ENCODE measurements at places on chromosomes 12 and 14.

- no peak for DNase-seq
Measured at GRCh38 chr12:18955594-18955993, 173.9 kb upstream of the PLEKHA5 start.

DNA sequence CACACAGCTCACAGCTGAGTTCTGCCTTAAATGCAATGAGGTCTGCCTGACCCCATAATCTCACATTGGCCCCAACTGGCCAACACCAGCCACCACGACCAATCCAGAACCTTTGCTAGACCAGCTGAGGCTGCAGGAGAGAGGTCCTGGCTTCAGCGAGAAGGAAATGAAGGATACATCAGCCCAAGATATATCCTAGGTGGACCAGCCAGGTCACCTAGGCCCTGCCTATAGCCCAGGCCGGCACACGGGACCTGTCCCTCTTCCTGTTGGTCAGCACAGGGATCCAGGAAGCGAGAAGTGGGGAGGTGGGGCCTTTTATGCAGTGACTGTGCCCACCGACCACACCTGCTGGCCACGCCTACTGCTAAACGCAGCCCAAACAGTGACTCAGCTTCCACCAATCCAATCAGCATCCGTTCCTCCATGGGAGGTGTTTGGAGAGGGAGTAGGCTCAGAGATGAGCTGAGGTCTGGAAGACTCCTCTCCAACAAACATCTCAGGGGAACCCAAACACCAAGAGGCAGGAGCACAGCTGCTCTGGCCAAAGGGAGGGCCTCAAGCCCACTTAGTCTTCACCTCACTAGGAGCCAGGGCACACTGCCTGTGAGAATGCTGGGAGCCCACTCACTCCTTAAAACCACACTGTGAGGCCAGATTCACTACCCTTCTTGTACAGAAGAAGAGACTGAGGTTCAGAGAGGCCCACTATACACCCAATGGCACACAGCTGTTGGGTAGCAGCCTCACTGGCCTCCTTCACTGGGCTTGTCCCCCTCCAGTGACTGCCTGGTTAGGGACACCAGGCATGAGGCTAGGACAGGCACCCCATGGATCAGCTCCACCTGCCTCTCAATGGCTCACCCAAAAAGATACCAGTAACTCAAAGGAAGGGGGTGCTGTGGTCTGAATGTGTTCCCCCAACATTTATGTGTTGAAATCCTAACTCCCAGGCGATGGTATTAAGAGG, 51.3 kb upstream of the PPP2R5C start:
- no peak for DNase-seq

DNA sequence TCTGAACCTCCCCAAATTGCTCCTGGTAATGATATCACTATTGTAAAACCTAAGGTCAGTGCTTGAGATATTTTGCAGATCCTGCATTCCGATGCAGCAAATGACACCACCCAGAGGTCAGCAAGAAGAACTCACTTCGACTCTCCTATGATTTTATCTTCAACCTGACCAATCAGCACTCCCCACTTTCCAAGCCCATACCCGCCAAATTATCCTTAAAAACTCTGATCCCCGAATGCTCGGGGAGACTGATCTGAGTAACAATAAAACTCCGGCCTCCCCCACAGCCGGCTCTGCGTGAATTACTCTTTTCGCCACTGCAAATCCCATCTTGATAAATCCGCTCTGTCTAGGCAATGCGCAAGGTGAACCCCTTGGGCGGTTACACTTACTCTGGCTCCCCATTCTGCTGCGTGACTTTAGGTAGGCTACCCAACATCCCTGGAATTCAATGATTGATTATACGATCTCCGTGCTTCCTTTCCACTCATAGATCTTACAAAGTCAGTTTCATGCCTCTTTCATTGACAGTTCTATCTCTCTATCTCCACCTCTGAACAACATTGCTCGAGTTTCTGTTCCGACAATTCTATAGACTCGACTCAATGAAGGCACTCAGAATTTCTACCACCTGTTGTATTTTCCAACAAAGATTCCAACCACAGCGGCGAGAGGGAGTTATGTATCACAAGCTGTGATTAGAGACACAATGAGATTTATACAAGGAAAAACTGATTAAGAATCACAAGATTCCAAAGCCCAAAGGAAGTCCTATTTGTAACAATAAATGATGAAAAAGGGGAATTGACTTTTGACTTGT, 939 bp downstream of the NPC2 start:
- no peak for DNase-seq

- no peak for DNase-seq
Measured at GRCh38 chr12:67986632-67987031, 2.6 kb upstream of the IFNG-AS1 start.

DNA sequence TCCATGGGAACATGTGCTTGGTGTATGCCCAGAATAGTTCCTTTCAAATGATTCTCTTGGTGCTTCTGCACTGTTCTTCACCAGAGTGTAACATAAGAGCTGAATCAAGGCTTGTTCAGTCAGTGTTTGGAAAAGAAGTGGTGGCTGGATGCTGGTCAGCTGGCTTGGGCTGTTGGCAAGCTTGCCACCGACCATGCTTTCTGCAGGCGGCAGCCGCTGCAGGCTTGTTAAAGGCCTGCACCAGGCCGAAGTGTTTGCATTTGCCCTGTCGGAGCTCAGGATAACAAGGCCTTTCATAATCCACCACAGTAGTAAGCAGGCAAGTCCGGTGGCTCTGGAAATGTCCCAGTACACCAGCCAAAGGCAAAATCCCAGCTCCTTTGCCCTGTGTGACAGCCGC, 26.9 kb downstream of the DAAM1 start:
- no peak for DNase-seq

DNA sequence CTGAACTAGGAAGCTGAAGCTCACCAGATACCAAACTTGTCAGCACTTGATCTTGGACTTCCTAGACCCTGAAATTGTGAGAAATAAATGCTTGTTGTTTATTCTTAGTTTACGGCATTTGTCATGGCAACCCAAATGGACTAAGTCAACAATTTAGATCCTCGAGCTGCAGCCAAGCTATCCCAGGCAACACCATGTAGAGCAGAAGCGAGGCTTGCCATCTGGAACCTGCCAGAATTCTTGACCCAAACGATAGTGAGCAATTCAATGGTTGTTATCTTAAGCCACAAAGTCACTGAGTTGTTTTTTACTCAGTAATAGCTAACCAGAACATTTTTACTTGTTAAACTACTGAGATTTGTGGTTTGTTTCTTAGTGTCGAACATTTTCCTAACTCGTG, 458.5 kb upstream of the FLRT2 start:
- DNase-seq, result no peak

- DNase-seq, result no peak
Measured at GRCh38 chr14:89486961-89487360, 69.9 kb upstream of the FOXN3 start.

- DNase-seq, result no peak
Measured at GRCh38 chr12:131218923-131219669, 265.4 kb downstream of the ADGRD1 start.

DNA sequence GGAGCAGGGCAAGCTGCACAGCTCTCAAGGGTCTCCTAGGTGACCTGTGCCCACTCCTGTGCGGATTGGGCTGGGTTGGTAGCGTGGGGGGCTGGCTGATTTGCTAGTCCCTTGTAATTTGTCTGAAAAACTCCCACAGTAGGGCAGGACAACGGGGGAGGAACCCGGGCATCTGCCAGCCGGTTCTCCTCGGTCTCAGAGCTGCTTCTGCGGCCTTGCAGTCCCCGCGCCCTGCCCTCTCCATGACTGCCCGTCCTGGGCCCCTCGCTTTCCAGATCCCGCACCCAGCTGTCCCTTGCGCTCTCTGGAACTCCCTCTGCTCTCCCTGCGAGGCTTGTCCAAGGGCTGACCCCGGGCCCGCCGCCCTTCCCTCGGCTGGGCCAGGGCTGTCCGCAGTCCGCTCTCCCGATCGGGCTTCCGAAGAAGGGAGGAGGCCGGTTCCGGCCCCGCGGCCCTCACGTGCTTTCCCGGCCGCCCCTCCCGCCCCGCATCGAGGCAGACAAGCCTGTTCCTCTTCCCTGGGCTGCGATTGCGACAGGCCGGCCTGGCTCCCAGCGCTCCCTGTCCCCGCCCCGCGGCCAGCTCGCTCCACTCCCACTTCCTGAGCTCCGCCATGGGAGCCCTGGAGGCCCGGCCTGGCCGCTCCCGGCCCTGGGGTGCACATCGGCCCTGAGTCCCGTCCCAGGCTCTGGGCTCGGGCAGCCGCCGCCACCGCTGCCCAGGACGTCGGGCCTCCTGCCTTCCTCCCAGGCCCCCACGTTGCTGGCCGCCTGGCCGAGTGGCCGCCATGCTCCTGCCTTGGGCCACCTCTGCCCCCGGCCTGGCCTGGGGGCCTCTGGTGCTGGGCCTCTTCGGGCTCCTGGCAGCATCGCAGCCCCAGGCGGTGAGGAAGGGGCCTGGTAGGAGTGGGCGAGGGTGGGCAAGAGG, at the start of gene LTBR:
TSS of gene LTBR (plus strand) at position 591 of the 927 bp plus-strand sequence. CDS start at position 788, 197 bp downstream.
- DNase-seq, result no peak

GRCh38 chr12:48003226-48004052, 837 bp downstream of the COL2A1 start:
- peak; percentile 30 for DNase-seq

GRCh38 chr12:73598626-73599025, 939.0 kb upstream of the ATXN7L3B start:
- no peak for DNase-seq

GRCh38 chr12:12499909-12500604, 62.6 kb downstream of the DUSP16 start:
- no peak for DNase-seq

GRCh38 chr14:49160983-49161382, 425.2 kb downstream of the RPS29 start:
- DNase-seq, result no peak

GRCh38 chr12:91954326-91954725, 191.3 kb downstream of the BTG1 start:
- no peak for DNase-seq

DNA sequence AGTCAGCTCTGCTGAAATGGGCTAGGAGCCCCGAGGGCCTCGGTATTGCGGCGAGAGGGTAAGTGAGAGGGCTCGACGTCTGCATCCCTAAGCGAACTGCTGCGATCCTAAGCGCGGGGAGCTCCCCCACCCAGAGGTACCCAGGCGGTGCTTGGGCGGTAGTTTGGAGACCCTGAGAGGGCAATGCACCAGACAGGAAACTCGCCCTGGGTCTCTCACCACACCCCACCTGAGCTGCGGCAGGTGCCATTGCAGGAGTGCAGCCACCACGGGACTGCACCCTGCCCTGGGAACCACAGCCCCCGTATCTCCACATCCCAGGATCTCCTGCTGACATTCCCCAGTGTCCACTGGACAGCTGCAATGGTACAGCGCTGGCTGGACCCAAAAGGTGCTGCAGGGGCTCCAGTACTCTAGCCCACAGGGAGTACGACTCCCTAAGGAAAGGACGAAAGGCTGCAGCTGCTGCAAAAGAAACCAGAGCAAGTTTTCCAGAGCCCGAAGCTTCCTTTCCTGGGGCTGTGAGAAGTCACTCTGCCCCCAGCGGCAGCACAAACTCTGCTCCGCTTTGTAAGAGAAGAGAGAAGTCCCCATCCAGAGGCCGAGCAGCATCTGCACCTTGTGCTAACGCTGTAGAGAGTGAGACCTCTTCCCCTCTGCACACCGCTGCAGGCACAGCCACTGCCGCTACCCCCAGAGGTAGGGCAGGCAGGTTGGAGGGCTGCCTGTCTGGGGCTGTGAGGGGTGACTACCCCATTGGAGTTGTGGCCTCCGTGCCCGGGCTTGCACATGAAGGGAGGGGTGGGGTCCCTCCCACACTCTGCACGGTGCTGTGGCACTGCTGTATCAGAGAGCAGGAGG, 31.1 kb upstream of the MON2 start:
- DNase-seq, result peak; percentile 44

- no peak for DNase-seq
Measured at GRCh38 chr12:64997858-64998257, 123.2 kb downstream of the WIF1 start.

GRCh38 chr12:65811968-65812700, 12.1 kb upstream of the HMGA2 start:
- no peak for DNase-seq

DNA sequence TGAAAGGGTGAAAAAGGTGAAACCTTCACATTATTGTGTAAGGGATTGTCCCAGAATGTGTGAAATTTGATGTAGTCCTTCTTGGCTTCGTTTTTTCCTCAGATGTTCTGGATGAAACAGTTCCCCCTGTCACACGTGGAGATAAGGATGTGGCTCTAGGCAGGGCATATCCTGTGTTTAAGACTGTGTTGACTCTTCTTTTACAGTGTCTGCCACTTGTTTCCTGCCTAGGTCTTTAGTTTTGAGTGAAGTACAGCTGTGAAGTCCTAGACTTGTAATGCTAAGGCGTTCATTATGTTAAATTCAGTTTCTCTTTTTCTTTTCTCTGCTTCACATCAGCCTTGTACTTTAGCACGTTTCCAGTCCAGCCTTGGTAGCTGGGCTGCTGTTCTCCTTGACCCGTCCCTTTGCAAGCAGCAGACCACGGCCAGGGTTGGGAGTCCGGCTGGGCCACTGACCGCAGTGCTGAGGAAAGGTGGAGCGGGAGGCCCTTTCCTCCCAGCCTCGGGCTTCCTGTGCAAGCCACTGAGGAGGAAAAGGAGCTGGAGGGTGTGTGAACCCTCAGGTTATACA, 59.1 kb downstream of the RASSF3 start:
- no peak for DNase-seq

DNA sequence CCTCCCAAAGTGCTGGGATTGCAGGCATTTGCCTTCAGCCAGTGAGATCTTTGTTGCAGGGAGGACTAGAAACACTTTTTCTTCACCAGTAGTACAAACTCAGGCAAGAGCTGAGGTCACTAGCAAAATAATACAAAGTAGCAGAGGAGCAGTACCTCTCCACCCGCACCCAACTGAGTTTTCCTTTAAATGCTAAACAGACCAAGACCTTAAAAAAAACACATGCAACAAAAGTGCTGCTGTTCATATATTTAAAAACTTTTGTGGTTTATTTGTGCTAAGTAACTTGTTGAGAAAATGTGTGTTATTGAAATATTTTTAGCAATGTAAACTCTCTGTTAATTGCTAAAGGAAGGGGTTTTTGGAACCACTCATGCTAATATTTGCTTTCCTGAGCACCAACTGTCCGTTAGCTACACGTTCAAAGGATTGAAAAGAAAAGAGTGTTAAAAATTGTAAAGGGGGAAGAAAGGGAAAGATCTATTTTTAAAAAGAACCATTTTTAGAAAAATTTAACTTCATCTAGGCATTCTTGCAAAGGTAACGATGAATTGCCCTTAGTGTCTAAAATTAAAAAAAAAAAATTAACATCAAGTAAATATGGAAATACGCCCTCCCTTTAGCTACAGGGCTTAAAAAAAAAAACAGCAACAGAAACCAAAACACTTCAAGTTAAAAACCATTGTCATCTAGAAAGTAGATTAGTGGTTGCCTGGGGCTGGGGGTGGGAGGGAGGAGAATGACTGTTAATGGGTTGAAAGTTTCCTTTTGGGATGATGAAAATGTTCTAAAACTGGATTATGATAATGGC, 114.0 kb upstream of the KRAS start:
- DNase-seq, result no peak

All from neural crest cell (in vitro differentiated cells).